Hypothalamus (tissue), 51 donors: ENCODE measurements at places on chromosomes 16 and 17.
A peak's percentile ranks its signal among the peaks of the same experiment; 100 is the strongest.

- no peak for DNase-seq
These were observed 12.8 kb downstream of the SMIM5 start for GRCh38 chr17:75645889-75646637.

- DNase-seq, result peak; percentile 29
These were observed 159.4 kb upstream of the CHMP6 start for GRCh38 chr17:80832266-80832676.

GRCh38 chr16:27275394-27275793 is 6.8 kb upstream of the NSMCE1 start:
- no peak for DNase-seq

DNA sequence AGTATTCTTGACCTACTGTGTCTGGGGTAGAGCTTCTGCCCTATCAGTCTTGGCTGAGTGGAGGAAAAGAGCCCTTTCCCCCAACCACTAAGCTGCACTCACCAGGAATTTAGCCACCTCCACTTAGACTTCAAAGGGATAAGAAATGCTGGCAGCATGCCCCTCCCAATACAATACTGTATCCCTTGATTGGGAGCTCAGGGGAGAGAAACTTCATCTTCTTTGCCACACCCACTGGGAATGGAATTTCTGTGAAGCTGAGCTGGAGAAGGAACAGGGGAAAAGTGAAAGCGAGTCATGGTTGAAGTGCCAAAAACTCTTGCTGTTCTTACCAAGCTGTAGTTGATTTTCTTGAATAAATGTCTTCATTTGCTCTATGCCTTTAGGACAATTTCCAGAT is 68.8 kb downstream of the CEP112 start:
- no peak for DNase-seq

DNA sequence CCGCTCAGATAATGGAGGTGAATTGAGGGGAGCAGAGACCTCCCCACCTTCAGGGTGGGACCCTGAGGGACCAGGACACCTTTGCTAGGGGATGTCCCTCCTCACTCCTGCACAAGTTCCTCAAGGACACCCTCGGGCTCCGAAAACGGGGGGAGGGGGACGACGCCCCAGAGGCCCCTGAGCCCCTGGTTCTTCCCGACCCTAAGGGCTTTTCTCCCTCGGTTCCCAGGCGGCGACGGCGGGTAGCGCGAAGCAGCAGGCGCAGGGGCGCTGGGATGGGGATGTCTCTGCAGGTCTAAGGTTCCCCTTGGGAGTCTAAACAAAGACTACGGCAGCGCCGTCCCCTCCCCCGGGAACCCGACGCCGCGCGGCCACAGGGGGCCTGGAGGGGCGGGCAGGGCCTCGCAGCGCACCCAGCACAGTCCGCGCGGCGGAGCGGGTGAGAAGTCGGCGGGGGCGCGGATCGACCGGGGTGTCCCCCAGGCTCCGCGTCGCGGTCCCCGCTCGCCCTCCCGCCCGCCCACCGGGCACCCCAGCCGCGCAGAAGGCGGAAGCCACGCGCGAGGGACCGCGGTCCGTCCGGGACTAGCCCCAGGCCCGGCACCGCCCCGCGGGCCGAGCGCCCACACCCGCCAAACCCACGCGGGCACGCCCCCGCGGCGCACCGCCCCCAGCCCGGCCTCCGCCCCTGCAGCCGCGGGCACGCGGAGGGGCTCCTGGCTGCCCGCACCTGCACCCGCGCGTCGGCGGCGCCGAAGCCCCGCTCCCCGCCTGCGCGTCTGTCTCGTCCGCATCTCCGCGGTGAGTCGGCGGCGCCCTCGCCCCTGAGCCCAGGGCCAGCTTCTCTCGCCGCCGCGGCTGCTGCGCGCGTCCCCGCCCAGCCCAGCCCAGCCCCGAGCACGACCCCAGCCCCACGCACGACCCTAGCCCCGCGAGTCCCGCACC is 36.7 kb upstream of the NDRG4 start:
- no peak for DNase-seq

- DNase-seq, result no peak
These were observed 3.0 kb upstream of the TMEM204 start for GRCh38 chr16:1530349-1530882.

- DNase-seq, result no peak
These were observed 23.7 kb downstream of the SLC43A2 start for GRCh38 chr17:1604831-1605528.

GRCh38 chr17:21379080-21379711 is 3.0 kb downstream of the KCNJ12 start:
- DNase-seq, result no peak

DNA sequence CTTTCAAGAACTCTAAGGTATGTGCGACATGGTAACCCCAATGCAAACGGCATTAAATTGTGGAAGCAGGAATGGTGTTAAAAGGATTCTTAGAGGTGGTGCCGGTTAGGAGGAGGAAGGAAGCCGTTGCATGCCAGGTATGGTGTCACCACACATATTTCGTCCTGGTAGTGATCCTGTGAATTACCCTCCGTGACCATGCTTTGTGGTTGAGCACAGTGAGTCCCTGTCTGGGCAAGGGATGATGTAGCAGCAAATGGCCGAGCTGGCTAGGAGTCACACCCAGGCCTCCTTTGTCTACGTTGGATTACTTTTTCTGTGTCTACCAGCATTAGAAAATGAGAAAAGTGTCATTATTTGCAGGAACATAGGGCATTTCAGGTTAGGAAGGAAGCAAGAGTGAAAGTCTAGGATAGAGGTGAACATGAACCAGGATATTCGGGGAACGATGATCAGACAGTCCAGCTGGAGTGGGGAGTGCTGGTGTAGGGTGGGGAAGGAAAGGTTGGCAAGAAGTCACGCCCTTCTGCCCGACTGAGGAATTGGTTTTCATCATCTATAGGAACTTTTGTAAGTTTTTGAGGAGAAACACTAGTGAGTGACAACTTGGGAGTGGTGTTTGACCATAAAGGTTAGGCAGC is 123.5 kb downstream of the PRKCA start:
- DNase-seq, result no peak

DNA sequence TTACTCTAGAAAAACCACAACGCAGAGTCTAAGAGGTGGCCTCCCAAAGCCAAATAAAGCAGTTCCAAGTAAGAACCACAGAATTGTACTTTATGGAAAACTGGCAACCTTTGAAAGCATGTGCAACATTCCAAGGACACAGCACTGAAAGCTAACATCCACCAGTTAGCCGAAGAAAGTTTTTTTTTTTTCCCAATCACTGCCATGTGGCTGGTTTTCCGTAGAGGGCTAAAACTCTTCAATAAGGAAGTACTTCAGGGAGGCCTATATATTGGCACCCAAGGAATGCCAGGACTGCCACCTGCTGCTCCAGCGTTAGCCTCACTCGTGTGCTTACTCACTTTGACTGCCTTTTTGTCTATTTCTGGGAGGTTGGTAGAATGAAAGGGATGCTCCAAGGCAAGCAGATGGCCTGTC is 25.2 kb downstream of the CEP95 start:
- DNase-seq, result no peak

- DNase-seq, result no peak
These were observed 378.6 kb upstream of the C16orf82 start for GRCh38 chr16:26688105-26688504.

GRCh38 chr16:49978569-49979326 is 46.3 kb upstream of the CNEP1R1 start:
- no peak for DNase-seq

DNA sequence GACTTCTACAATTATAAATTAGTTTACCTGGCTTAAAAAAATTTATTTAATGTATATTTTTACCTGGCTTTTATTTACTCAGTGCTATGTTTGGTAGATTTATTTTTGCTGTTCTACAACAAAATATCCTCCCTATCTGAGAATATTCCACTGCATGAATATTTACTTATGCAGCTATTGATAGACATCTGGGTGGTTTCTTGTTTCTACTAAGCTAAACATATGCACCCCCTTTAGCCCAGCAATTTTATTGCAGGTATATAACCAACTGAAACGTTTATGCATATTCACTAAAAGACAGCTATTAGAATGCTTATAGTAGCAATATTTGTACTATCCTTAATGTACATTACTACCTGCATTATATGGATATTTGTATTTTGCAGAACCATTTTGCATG is 187.7 kb upstream of the CPHXL start:
- DNase-seq, result no peak

- no peak for DNase-seq
These were observed 174.9 kb downstream of the ZFHX3 start for GRCh38 chr16:72873044-72873443.

DNA sequence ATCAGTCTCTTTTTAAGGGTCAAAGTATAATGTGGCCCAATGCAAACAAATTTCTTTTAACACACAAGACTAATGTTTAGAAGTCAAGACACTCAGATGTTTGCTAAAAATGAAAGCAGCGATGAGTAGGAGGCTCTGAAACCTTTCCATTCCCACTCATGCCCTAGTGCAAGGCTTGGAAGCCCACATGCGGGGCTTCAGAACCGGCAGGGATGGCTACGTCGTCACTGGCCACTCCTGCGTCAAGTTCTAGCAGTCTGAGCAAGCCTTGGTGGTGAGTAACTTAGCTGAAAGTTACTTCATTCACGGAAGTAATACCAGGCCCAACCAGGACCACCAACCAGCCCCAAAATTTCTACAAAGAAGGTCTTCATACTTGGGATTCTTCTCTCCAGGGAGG is 14.8 kb upstream of the TMED6 start:
- no peak for DNase-seq

- no peak for DNase-seq
These were observed 22.1 kb upstream of the IL21R start for GRCh38 chr16:27379919-27380318.

- no peak for DNase-seq
These were observed 2.8 kb downstream of the WNK4 start for GRCh38 chr17:42783062-42783790.

DNA sequence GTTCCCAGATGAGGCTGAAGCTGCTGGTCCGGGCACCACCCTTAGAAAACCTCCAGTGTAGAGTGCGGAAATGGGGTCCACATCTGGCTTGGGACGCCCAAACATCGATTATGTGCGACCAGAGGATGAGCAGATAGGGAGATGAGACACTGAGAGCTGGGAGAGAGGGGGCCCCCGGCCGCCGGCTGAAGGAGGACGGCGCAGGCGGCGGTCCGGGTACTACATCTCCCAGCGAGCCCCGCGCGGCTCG is 182 bp upstream of the SPECC1 start:
- peak; percentile 39 for DNase-seq

GRCh38 chr17:81710514-81711308 is 1.4 kb upstream of the SLC25A10 start:
- DNase-seq, result no peak

GRCh38 chr16:3518292-3518985 is 17.6 kb downstream of the CLUAP1 start:
- DNase-seq, result no peak

DNA sequence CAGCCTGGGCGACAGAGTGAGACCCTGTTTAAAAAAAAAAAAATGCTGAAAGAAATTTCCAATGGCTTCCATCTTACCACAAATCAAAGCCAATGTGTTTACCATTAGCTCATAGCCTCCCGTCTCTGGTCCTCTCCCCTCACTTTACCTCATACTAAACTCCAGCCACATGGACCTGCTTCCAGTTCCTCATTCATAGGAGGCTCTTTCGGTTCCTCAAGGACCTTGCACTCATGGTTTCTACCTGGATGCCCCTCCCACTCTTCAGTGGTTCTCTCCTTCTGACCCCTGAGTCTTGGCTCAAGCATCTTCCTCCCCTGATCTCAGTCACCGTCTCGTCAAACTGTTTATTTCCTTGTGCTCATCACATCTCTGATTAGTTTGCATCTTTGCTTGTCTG is 3.8 kb upstream of the DEF8 start:
- DNase-seq, result no peak

DNA sequence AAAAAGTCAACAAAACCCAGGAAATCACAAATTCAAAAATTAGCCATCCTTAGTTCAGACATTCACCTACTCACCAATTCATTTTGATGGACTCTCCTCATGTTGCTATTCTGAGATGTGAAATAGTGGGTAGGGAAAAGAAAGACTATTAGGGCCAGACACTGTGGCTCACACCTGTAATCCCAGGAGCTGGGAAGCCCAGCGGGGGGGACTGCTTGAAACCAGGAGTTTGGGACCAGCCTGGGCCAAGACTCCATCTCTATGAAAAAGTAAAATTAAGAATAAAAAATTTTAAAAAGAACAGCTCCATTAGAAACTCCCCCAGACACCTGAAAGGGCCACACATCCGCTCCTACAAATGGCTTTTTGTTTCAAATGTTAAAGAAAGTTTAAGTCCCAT is 21.4 kb downstream of the UBE2O start:
- DNase-seq, result no peak

- DNase-seq, result no peak
These were observed 21.2 kb upstream of the CYTH1 start for GRCh38 chr17:78803186-78803845.

- no peak for DNase-seq
These were observed 93.8 kb upstream of the PLEKHM1 start for GRCh38 chr17:45584092-45585036.

- no peak for DNase-seq
These were observed 3.6 kb upstream of the MAP3K14 start for GRCh38 chr17:45320349-45320930.

- DNase-seq, result no peak
These were observed 223.2 kb downstream of the ZFHX3 start for GRCh38 chr16:72824761-72825160.

- DNase-seq, result no peak
These were observed 10.7 kb upstream of the WDR45B start for GRCh38 chr17:82658796-82659452.

GRCh38 chr16:57507136-57508034 is 21.1 kb upstream of the DOK4 start:
- no peak for DNase-seq

DNA sequence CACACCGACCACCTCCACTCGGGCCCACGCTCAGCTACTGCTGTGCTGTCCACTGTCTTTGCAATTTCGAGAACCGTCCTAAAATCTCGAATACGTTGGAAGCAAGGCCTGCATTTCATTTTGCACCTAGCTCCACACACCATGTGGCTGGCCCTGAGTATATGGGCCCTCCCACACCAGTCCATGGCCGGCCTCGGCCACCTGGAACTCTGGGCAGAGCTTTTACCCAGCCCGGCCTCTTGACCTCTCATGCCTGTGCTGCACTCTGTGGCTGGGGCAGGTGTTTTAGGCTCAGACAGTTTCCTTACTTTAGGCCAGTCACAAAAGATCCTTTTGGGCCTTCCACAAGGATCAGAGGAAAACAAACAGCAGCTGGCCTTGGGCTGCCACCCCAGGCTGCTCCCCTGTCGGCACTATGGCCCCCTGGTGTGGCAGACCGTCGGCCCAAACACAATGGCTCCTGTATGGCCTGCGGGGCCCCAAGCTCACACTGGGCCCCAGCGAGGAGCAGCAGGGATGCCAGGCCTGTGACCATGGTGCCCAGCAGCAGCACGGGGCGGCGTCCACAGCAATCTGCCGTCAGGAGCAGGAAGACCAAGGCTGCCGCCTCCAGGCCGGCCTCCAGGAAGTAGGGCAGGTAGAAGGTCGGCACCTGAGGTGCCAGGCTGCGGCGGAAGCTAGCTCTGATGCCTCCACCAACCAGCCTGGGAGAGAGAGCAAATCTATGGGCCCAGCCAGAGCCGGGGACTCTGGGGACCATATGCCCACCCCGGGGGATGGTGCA is 2.5 kb downstream of the SLC22A31 start:
- no peak for DNase-seq
